ENCODE measurements at places on chromosomes 1 and 21.

DNA sequence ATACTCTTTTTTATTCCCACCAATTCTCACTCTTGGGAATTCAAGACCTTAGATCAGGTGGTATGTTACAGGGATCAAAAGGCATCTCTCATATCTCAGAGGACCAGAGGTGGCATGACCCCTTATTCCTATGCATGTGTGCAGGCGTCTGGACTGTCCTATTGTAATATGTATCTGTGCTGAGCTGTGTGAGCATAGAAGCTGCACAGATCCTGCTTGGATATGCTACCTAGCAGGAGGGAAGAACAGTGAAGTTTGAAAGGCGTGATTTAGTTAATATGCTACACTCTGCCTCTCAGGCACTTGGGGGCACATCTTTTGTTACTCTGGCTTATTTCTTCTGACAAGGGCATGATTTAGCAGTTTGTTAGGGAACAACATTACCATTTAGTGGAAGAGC lies 86.7 kb upstream of the ZRANB2 start:
- no peak for DNase-seq

DNA sequence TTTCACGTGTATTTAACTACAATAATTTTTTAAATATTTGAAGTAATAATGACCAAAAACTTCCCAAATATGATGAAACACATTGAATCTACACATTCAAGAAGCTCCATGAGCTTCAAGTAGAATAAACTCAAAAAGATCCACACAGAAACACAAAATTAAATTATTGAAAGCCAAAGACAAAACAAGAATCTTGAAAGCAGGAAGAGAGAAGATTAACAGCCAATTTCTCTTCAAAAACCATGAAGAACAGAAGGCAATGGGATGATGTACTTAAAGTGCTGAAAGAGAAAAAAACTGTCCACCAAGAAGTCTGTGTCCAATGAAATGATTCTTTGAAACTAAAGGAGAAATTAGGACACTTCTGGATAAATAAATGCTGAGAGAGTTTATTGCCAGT lies 5.1 kb upstream of the KRTAP10-10 start:
- no peak for DNase-seq

GRCh38 chr1:116067566-116067890 lies 43.7 kb upstream of the MAB21L3 start:
- DNase-seq = peak; percentile 77

DNA sequence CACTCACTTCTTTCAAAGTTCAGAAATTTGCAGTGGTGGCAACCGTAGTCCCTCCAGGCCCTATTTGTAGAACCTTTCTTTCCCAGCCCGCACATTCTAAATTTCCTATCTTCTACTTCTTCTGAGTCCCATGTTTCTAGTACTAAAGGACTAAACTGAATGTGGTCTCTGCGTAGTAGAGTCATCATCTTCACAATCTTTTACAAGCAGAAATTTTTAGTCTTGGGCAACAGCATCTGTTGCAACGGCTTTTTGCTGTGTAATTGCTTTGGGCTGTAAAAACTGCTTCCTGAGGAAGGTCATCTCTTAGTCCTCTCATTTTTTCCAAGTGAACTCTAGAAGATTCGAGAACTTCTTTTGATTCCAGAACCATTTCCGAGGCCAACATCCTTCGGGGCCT lies 23.9 kb downstream of the VAV3 start:
- peak; percentile 55 for DNase-seq

DNA sequence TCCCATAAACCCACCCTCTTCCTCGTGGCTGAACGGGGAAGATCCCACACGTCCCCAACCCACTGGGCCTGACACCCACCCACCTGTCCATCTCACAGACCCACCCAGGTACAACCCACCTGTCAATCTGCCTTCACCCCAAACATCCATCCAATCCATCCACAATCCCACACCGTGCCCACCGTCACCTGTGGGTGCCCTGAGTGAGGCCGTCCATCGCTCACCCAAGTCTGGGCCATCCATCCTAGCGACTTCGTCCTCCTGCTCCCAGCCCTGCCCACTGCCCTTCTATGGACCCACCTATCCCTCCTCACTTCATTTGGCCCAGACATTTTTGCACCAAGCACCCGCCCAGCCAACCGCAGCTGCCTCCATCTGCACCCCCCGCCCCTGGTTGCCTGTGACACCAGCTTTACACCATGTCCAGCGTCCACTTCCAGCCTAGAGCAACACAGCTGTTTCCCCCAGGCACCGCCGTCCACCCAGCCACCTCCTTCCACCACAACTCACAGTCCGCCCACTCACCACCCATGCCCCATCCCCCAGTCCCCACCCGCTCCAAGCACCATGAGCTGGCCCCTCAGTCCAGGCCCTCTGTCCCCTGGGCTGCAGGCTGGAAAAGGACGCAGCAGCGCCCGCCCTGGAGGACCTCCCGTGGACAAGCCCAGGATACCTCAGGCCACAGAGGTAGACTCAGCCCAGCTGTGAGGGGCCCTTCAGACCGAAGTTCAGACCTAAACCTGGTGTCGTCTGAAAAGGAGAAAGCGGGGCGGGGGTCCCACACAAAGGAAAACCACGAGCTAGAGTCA lies 7.7 kb downstream of the TTLL10 start:
- DNase-seq = no peak

- peak; percentile 18 for DNase-seq
These were observed 586 bp downstream of the CHI3L2 start for GRCh38 chr1:111227851-111228747.

- DNase-seq = peak; percentile 45
These were observed 163.2 kb upstream of the COL6A1 start for GRCh38 chr21:45818276-45818903.

GRCh38 chr1:243597383-243597782 lies 252.7 kb downstream of the AKT3 start:
- no peak for DNase-seq

GRCh38 chr1:43279161-43279560 lies 6.2 kb downstream of the C1orf210 start:
- no peak for DNase-seq

GRCh38 chr21:30676737-30677136 lies 34.1 kb downstream of the KRTAP20-3 start:
- no peak for DNase-seq

- DNase-seq = no peak
These were observed 13.0 kb upstream of the UQCRHL start for GRCh38 chr1:15820478-15820877.

DNA sequence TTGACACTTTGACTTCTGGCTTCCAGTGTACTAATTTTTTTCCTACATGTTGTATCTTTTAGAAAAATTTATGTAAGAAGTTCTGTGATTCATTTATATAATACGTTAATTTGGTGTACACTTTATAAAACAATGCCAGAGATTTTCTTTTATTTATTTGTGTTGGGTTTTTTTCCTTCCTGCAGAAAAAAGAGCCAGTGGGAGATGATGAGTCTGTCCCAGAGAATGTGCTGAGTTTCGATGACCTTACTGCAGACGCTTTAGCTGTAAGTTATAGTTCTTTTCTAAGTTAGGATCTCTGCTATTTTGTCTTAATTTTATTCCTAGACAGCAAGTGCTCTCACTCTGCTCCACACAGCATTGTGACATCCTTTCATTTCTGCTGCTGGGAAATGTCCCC lies 14.4 kb downstream of the SARS1 start:
- no peak for DNase-seq

DNA sequence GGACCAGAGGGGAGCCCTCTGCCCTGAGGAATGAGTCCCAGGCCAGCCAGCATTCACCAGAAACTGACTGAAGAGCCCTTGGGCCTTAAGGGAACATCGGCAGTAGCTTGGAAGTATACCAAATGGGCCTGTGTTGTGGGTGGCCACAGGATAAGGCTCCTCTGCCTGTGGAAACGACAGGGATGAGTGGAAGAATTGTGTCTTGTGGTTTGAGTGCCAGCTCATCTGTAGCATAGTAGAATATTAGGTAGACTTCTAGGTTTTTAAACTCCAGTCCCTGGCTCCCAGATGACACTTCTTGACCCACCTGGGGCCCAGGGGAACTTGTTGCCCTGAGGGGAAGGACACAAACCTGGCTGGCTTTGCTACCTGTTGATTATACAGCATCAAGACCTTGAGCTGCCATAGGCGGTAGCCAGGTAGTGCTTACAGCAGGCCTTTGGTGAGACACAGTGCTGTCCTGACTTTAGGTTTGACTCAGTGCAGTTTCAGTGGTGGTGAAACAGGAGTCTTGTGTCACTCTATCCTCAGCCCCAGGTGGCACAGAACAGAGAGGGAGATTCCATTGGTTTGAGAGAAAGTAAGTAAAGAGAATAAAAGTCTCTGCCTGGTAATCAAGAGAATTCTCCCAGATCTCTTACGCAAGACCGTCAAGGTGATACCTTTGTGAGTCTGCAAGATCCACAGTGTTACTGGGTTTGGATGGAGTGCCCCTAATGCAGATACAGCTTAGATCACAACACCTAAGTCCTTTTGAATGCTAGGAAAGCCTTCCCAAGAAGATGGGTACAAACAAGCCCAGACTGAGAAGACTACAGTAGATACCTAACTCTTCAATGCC lies 50.2 kb downstream of the RABGAP1L start:
- no peak for DNase-seq

GRCh38 chr21:41928621-41929220 lies 25.1 kb downstream of the C2CD2 start:
- DNase-seq = no peak

- no peak for DNase-seq
These were observed 40.9 kb upstream of the BCL9 start for GRCh38 chr1:147500309-147500839.

GRCh38 chr1:238677567-238677966 lies 708.8 kb upstream of the CHRM3 start:
- DNase-seq = no peak
